Caki2 (cell line): ENCODE measurements at places on chromosomes 7 and 10. TPM values are rescaled to one million over a fixed set of nuclear protein-coding genes. Genes with fewer than 3 reads are reported as not detected.

Gene ADAM12
- 14.0 and 26.1 TPM in 2 replicates for total RNA-seq

DNA sequence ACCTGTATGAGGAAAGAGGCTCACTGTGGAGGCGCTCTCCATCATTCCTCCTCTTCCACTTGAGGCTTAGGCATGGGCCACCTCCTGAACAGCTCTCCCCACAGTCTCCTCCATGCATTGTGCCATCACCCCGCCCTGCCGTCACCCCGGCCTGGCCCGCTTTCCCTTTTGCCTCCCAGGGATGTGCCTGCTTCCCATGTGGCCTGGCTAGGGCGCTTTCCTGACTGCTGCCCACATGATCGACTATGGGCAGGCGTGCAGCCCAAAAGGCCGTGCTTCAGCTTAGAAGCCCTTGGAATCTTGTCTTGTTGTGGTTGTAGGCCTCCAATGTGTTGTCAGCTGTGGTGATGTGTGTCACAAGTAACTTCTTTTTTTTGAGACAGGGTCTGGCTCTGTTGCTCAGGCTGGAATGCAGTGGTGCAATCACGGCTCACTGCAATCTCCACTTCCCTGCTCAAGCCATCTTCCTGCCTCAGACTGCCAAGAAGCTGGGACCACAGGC is 1.8 kb upstream of the ACTR3C start:
- no peak for DNase-seq

DNA sequence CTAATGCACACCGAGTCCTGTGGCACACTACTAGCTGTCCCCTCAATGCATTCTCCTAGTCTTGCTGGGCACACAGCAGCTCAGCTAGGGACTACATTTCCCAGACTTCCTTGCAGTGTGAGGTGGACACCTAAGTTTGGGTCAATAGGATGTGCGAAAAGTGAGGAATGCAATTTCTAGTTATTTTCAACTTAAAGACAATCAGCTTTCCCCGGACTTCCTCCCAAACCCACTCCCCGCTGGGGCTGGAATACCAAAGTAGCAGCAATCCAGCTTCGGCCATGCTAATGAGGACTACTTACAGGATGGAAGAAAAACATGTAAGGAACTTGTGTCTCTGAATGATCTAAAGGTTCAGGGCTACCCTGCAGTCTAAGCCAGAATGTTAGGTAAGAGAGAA is 286.4 kb upstream of the LRRN3 start:
- DNase-seq: no peak

DNA sequence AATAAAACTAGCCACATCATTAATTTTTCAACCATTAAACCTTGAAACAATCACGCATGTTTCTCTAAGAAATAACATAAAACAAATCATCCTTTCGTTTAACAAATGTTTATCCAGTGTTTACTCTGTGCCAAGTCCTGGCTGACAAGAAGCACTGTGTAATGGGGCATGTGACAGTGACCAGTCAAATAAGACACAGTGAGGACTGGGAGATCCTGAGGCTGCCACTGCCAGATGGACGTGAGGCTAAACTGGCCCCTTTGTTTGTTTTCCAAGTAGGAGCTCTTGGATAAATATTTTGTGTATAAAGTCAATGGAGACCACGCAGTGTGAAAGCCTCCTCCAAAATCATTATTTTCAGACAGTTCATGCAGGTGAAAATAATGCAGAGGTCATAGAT is 626.2 kb downstream of the SUGCT start:
- peak; percentile 68 for DNase-seq
